Activated T-helper 2 cell treated with anti-CD3 and anti-CD28 coated beads, Interferon-gamma antibody, Interleukin-2, Interleukin-4, amounts not matched to agents 10 μg/mL and 5 μg/mL and 100 μg/mL, durations not matched to agents 14 hours and 24 hours and 36 hours (primary cell): ENCODE measurements at places on chromosomes 2 and 18. TPM values are rescaled to one million over a fixed set of nuclear protein-coding genes. Genes with fewer than 3 reads are reported as not detected.

TTC31 gene
- total RNA-seq, result 35.1 and 35.9 TPM in 2 replicates

CD226 gene
- total RNA-seq, result 81.5 and 85.3 TPM in 2 replicates

TAF4B gene
- 14.9 and 16.1 TPM in 2 replicates for total RNA-seq

RAB6C gene
- not detected in 2 replicates for total RNA-seq

SLC14A1 gene
- 5.6 and 6.0 TPM in 2 replicates for total RNA-seq

LBH gene
- total RNA-seq, result 60.8 and 61.1 TPM in 2 replicates

FTCDNL1 gene
- total RNA-seq, result 1.7 and 2.6 TPM in 2 replicates

LCT gene
- total RNA-seq, result 0.53 and 0.55 TPM in 2 replicates

C2orf72 gene
- total RNA-seq, result 0.32 and 0.96 TPM in 2 replicates

POTEE gene
- total RNA-seq, result 0.62 and 1.4 TPM in 2 replicates

LRRTM4 gene
- not detected in 2 replicates for total RNA-seq

RAMP1 gene
- 13.1 and 14.0 TPM in 2 replicates for total RNA-seq

PARD6G gene
- total RNA-seq, result 0.21 and 0.23 TPM in 2 replicates

KIF1A gene
- total RNA-seq, result 0.97 and 2.2 TPM in 2 replicates

MAPK4 gene
- total RNA-seq, result not detected in 2 replicates

KLHL41 gene
- total RNA-seq, result 0.14 TPM in 1 of 2 replicates, not detected in the other

GPAT2 gene
- total RNA-seq, result 18.0 and 19.1 TPM in 2 replicates

FOXD4L1 gene
- 0.14 and 0.30 TPM in 2 replicates for total RNA-seq

GPR45 gene
- not detected in 2 replicates for total RNA-seq

CCDC85A gene
- total RNA-seq, result not detected in 2 replicates

FAM161A gene
- total RNA-seq, result 5.0 and 5.5 TPM in 2 replicates

SLC35F6 gene
- 11.1 and 11.8 TPM in 2 replicates for total RNA-seq

CEP68 gene
- 5.9 and 6.1 TPM in 2 replicates for total RNA-seq

DPP4 gene
- 65.8 and 67.0 TPM in 2 replicates for total RNA-seq

COL4A3 gene
- total RNA-seq, result not detected in 2 replicates

ARHGAP15 gene
- 54.1 and 58.3 TPM in 2 replicates for total RNA-seq

POTEJ gene
- not detected in 2 replicates for total RNA-seq

TTC32 gene
- 14.8 TPM in 2 replicates for total RNA-seq

IL1B gene
- total RNA-seq, result not detected in 2 replicates

TUBB8B gene
- not detected in 2 replicates for total RNA-seq
